ENCODE measurements at places on chromosomes 2 and 18. TPM values are rescaled to one million over a fixed set of nuclear protein-coding genes. Genes with fewer than 3 reads are reported as not detected.

- DNase-seq: no peak
Observed at GRCh38 chr2:177174486-177174885, 38.1 kb upstream of the HNRNPA3 start.

CDC42EP3 gene
- total RNA-seq: 50.6 TPM

GRCh38 chr2:138730497-138731030 is 49.6 kb downstream of the NXPH2 start:
- no peak for DNase-seq

GRCh38 chr2:104616856-104617255 is 237.1 kb upstream of the POU3F3 start:
- DNase-seq: no peak

- no peak for DNase-seq
Observed at GRCh38 chr2:14340703-14341102, 291.8 kb upstream of the LRATD1 start.

All from testis (tissue), 5 donors.